Nasal cavity respiratory epithelium epithelial cell of viscerocranial mucosa (primary cell): ENCODE measurements at places on chromosomes 1 and 21. TPM values are rescaled to one million over a fixed set of nuclear protein-coding genes. Genes with fewer than 3 reads are reported as not detected.

The FABP3 gene
- 0.50 TPM in 1 of 2 replicates, not detected in the other for total RNA-seq

The SLC2A5 gene
- total RNA-seq = 0.34 and 0.50 TPM in 2 replicates

The ADAM30 gene
- not detected in 2 replicates for total RNA-seq

The ZNF695 gene
- 0.21 and 0.68 TPM in 2 replicates for total RNA-seq
